Activated CD4-positive, CD25-positive, alpha-beta regulatory T cell treated with anti-CD3 and anti-CD28 coated beads, Interleukin-2, amount 50 U/mL, for 16 hours (primary cell): ENCODE measurements at places on chromosomes 4 and X.

GRCh38 chrX:137034508-137034872 lies 695 bp upstream of the GPR101 start:
- DNase-seq: no peak

DNA sequence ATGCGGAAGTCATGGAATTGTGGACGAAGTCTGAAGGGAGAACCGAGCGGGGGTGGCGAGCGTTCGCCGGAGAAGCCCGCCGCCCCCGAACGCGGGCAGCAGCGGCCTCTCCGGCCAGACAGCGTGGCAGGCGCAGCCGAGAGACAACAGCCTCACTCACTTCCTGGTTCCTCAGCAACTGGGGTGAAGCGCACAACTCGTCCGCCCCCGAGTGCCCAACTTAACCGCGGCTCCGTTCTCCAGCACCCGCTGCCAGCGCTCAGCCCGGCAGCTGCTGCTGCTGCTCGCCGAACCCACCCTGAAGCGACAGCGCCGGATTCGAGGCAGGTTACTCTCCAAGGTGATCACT lies 68.0 kb downstream of the NOCT start:
- DNase-seq: peak; percentile 46

GRCh38 chr4:69617083-69617694 lies 22.3 kb downstream of the UGT2A2 start:
- DNase-seq: no peak

DNA sequence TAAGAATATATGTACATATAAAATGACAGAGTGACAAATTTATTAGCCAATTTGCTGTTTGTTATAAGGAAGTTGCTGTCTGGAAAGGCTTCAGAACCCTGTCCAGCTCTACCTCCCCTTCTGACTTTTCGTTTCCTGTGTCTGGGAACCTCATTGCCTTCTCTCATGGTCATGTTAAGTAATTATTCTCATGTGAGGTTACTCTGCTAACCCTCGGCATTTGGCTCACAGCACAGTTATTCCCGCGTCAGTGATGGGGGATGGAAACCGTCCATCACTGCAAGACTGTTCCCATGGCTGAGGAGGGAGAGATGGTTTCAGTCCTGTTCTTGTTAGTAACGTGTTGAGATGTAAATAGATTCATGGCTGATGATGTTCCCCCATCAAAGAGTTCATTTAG lies 11.9 kb downstream of the EDNRA start:
- DNase-seq: no peak

- no peak for DNase-seq
Observed at GRCh38 chr4:144634978-144635747, 10.8 kb upstream of the HHIP start.

GRCh38 chrX:31551913-31552312 lies 480.1 kb upstream of the FTHL17 start:
- no peak for DNase-seq

DNA sequence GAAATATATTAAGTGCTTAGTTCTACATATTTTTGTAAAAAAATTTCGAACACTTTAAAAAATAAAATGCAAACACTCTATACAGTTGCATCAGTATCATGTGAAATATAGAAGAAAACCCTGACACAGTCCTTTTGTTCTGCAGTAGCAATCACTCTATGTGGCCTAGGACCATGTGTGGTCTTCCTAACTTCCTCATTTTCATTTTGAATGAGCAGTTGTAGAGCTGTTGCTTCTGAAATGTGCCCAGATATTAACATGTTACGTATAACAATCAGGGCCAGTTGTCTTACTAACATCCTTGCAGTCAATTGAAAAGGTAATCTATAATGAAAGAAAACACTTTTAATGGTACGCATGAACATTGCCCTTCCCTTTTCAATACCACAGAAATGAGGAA lies 107.9 kb downstream of the ZNF827 start:
- DNase-seq: no peak
